8988T (cell line): ENCODE measurements at places on chromosomes 3 and 15.

GRCh38 chr3:109081746-109082510 lies 36.0 kb downstream of the MORC1 start:
- no peak for DNase-seq

GRCh38 chr15:67746022-67746421 lies 79.3 kb upstream of the SKOR1 start:
- DNase-seq = no peak

- DNase-seq = no peak
These were observed 38.7 kb downstream of the FGD5 start for GRCh38 chr3:14857506-14857905.

DNA sequence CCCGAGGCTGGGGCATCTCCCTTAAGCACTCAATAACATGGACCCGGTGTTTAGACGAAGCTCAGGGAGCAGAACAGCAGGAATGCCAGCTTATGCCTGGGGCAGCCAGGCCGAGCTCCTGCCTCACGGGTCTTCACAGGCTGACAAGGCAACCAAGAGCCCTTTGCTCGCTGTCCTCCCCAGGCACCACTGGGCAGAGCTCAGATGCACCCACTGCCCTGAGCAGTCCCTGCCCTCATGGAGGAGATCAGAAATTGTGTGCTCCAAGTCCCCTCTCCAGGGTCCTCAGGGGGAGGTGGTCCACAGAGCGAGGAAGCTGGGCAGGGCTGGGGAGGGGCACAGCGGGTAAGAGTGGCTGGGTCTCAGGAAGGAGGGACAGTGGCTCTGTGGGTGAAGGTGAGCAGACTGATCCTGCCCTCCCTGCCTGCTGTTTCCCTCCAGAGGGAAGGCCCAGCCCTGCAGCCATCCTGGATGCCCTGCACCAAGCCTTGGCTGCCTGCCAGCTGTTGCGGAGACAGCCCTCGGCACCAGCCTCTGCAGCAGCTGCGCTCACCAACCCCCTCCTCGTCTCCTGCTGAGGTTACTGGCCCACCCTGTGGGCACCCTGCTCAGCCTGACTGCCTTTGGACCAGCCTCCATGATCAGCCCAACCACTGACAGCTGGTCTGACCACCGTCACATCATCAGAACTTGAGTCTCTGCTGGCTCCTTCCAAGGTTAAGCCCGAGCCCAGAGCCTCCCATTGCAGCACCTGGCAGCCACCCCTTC lies 21.1 kb upstream of the GP9 start:
- DNase-seq = no peak

DNA sequence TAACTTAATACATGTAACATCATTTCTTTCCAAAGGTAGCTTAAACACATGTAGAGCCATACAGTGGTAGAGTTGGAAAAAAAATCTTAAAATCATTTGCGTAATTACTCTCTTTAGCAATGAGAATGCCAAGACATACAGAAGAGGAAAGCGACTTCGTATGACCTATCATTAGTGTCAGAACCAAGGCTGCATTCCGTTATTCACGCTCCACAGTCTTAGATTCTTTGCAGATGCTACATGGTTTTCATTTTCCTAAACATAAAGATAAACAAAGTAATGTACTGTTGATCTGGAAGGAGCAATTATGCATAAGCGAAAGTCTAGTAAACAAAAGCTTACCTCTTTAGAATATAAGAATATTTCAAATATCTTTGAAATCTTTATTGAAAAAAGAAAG lies 410.3 kb upstream of the TPRG1 start:
- DNase-seq = no peak

GRCh38 chr15:80483725-80484161 lies 79.6 kb downstream of the ARNT2 start:
- no peak for DNase-seq
